ENCODE measurements at places on chromosomes 4 and X. TPM values are rescaled to one million over a fixed set of nuclear protein-coding genes. Genes with fewer than 3 reads are reported as not detected.

DNA sequence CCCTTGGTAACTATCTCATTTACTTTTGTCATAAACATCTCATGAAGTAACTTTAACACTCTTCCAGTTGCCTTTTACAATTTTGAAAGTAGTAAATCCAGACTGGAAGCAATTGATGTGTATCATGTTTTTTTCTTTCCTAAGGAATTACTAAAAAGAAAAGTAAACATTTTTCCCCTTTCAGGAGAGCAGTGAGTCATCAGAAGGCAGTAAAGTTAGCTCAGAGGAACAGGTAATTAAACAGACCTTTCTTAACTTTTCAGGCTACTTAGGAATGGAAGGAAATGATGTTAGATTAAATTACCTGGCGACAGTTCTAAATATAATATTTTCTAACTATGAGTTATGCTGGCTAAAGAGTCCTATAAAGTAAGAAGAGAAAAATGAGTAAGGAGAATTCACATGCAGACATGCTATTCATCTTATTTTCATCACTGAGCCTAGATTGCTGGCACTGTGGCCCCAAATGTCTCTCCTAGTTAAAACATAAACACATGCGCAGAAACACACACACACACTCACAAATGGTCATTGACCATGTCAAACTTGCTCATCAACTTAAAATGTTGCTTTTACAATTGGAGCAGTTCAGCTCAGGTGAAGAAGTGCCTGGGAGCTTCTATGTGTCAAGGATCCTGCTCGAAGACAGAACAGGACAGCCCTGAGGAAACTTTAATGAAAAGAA lies 9.3 kb downstream of the DMP1 start:
- DNase-seq: no peak
- no peaks in the 10 kb centered on the region for H3K27me3 ChIP-seq
- H3K4me3 ChIP-seq: no peak overlapping the region
- H3K36me3 ChIP-seq: no peaks in the 10 kb centered on the region
- no peaks in the 10 kb centered on the region for H3K4me1 ChIP-seq

DNA sequence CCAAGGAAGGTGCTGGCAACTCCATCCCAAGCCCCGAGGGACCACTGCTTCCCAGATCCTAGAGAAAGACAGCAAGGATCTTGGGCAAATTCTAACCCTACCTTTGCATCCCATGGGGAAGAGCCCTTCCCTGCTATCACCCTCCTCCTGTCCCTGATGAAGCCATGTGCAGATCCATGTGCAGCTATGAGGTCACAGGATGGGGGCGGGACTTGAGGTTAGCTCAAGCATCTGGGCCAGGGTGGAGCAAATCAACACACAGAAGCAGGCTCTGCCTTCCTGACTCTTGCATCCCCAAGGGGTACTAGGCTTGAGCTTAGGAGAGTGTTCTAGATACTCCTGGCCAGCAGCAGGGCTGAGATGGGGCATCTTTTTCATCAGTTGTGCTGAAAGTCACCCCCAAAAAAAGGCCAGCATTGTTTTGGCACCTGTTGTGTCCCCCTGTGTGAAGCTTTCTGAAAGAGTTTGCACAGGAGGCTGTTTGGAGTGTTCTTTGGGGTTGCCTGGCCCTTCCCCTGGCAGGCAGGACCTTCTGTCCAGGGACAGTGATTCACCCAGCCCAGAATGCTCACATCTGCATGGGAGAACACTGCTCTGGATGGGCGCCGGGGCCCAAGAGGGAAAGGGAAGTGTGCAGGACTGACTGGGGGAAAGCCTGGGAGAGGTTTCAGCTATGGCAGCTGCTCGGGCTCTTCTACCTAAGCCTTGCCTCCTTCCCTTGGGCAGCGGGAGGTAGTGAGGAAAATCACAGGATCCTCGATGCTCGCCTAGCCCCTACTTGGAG lies 50.8 kb downstream of the PRPS1 start:
- H3K4me1 ChIP-seq: peaks cover 4% of the 10 kb centered on the region
- no peaks in the 10 kb centered on the region for H3K36me3 ChIP-seq
- no peak overlapping the region for H3K27ac ChIP-seq

SLIT2 gene
- 11.7 TPM for total RNA-seq

GRCh38 chr4:123346951-123347350 lies 49.6 kb upstream of the SPRY1 start:
- H3K27ac ChIP-seq: no peak overlapping the region
- H3K36me3 ChIP-seq: no peaks in the 10 kb centered on the region
- H3K4me1 ChIP-seq: peaks cover 3% of the 10 kb centered on the region
- H3K4me3 ChIP-seq: no peak overlapping the region

Measured in H1 (cell line).